Stomach (tissue), 19 donors: ENCODE measurements at places on chromosomes 11 and 22. TPM values are rescaled to one million over a fixed set of nuclear protein-coding genes. Genes with fewer than 3 reads are reported as not detected.

GRCh38 chr11:121365304-121365703 lies 72.7 kb downstream of the SC5D start:
- H3K27me3 ChIP-seq = peaks cover 9% of the 10 kb centered on the region
- H3K27ac ChIP-seq = no peak overlapping the region
- peaks cover 5% of the 10 kb centered on the region for H3K4me1 ChIP-seq
- no peaks in the 10 kb centered on the region for H3K36me3 ChIP-seq
- no peak for DNase-seq

GRCh38 chr11:57983191-57983590 lies 40.5 kb upstream of the OR9Q1 start:
- DNase-seq = no peak
- H3K27ac ChIP-seq = no peak overlapping the region
- no peaks in the 10 kb centered on the region for H3K27me3 ChIP-seq
- H3K4me1 ChIP-seq = peaks cover 4% of the 10 kb centered on the region
- H3K4me3 ChIP-seq = no peak overlapping the region
- no peaks in the 10 kb centered on the region for H3K36me3 ChIP-seq

GRCh38 chr11:107044503-107044902 lies 26.2 kb upstream of the GUCY1A2 start:
- no peak overlapping the region for H3K4me3 ChIP-seq
- H3K36me3 ChIP-seq = no peaks in the 10 kb centered on the region
- no peaks in the 10 kb centered on the region for H3K4me1 ChIP-seq
- no peaks in the 10 kb centered on the region for H3K27me3 ChIP-seq
- H3K27ac ChIP-seq = no peak overlapping the region
- DNase-seq = no peak

- H3K27me3 ChIP-seq = no peaks in the 10 kb centered on the region
- H3K4me1 ChIP-seq = peaks cover 21% of the 10 kb centered on the region
- no peak overlapping the region for H3K27ac ChIP-seq
- H3K4me3 ChIP-seq = no peak overlapping the region
- DNase-seq = no peak
Measured at GRCh38 chr11:57331720-57332119, 4.0 kb downstream of the SSRP1 start.

DNA sequence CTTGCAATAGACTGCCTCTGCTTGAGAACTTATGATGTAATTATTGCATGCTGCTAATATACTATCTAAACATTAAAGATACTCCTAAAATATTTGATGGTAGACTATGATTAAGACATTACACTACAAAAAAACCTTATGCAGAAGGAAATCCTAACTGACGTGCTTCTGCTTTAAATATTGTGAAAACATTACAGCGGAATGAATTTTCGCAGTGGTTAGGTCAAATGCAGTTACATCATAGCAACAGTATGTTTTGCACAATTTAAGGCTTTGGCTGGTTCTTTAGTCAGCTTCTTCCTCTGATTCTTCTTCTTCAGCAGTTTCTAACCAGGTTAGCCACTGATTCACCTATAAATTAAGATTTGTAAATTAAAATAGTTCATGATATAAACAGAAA lies 11.2 kb downstream of the EIF4G2 start:
- no peak overlapping the region for H3K4me3 ChIP-seq
- H3K27ac ChIP-seq = no peak overlapping the region
- peaks cover 71% of the 10 kb centered on the region for H3K36me3 ChIP-seq
- H3K4me1 ChIP-seq = no peaks in the 10 kb centered on the region

DNA sequence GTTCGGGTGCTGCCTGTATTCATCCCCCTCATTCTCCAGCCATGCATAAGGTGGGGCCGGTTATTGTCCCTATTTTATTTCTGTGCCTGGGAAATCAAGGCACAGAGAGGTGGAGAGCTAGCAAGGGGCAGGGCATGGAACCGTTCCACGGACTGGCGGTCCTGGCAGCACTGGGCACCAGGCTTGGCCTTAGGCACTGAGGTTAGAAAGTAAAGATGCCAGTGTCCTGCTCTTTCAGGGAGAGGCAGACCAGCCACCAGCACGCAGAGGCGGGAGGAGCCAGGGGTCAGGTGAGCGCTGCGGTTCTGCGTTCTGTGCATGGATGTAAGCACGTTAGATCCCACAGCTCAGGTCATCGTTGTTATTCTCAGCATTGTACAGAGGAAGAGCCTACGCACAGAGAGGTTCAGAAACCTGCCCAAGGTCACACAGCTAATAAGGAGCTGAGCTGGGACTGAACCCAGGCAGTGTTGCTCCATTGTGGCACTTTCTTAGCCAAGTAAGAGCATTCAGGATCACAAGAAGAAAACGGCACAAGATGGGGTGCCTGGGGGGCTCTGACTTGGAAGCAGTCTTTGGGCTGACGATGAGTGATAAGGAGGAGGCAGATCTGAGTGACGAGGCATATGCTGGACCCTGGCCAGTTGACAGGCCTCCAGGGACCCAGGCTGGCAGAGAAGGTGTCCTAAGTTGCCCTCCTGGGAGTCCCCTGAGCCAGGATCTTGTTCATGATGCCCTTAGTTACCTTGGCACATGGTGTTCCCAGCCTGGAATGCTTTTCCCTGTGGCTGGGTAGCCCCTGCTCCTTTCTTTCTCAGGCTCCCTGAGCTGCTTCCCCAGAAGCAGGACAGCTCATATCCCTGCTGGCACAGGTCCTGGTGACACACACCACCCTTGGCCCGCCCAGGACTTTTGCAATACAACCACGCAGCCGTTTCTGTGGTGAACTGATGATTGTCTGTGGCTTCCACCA lies 41.1 kb downstream of the OSBPL5 start:
- H3K36me3 ChIP-seq = peaks cover 12% of the 10 kb centered on the region
- H3K27ac ChIP-seq = no peak overlapping the region
- H3K4me1 ChIP-seq = peaks cover 32% of the 10 kb centered on the region
- H3K27me3 ChIP-seq = no peaks in the 10 kb centered on the region

DNA sequence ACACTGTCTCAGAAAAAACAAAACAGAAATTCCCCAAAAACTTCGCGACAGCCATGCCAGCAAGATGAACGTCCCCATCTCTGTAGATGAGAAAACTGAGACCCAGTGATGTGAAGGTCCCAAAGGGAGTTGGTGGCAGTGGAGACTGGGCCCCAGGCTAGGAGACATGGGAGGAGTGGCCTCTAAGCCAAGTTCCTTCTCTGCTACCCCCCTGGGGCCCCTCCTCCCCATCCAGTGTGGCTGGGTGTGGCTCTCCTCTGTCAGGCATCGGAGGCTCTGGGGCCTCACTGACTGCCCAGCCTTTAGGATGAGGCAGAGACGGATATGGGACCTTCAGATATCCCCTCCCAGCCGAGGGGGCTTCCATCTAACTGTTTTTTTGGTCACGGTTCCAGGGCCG lies 9.8 kb downstream of the RELT start:
- DNase-seq = peak; percentile 59
- peak overlapping the region; percentile 5 for H3K27ac ChIP-seq
- peaks cover 7% of the 10 kb centered on the region for H3K4me1 ChIP-seq

DNA sequence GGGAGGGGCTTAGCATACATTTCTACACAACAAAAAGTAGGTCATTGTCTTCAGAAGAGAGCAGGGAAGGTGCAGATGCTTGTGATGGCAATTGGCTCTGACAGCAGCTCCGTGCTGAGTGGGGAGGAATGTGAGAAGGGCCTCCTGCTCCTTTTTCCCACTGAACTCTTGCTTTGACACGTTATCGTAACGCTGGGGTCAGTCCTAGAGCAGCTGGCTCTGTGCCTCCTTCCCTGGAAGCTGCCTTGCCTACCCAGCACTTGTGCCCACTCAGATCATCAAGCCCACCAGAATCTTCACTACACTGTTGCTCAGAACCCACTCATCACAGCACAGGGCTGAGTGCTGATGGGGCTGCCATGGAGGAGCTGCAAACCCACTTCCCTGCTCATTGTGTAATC lies 14.9 kb upstream of the NAV2 start:
- peaks cover 23% of the 10 kb centered on the region for H3K4me1 ChIP-seq
- H3K36me3 ChIP-seq = no peaks in the 10 kb centered on the region
- H3K4me3 ChIP-seq = no peak overlapping the region
- H3K27me3 ChIP-seq = no peaks in the 10 kb centered on the region
- DNase-seq = no peak

The OR2AG2 gene
- 0.55 TPM for total RNA-seq
